Stimulated activated CD8-positive, alpha-beta memory T cell treated with anti-CD3 and anti-CD28 coated beads, Interleukin-4, amount 100 ng/mL, for 1 hour (primary cell): ENCODE measurements at places on chromosomes 5 and 9.

DNA sequence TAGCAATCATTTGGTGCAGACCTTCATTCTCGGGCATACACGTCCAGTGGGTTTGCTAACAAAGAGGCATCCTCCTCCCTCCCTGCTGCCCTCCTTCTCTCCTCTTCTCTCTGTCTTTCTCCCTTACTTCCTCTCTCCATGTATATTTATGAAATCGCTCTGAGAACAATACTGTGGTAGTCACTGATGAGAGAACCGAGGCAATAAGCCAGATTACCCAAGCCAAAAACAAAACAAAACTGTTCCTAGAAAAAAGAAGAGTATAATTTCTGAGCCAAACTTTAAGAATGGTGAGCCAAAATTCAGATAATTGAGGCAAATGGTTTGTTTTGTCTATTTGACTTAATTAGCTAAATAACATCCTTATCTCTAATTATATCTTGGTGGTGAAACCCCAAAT lies 15.8 kb upstream of the HMHB1 start:
- DNase-seq, result no peak

GRCh38 chr9:128339761-128340690 lies at the start of gene SLC27A4:
Gene SLC27A4 (plus strand): TSS chr9:128340527. CDS start chr9:128343133, 2,606 bp downstream.
- peak; percentile 31 for DNase-seq

DNA sequence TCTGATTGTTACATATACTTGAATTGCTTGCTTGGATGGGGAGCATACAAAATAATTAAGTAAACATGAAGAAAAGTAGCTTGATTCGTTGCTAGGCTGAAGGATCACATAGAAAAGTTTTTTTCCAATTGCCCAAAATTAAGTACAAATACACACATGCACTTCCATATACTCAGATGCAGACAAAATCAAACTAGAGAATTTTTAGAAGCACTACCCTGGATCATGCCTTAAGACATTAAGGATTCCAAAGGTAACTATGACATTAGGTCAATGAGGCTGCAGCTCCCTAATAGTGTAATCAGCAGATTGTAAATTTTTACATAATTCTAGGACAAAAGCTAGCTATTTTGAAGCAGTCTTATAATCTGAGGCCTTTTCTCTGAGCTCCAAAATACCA lies 216.9 kb upstream of the TMEM161B start:
- DNase-seq, result no peak

DNA sequence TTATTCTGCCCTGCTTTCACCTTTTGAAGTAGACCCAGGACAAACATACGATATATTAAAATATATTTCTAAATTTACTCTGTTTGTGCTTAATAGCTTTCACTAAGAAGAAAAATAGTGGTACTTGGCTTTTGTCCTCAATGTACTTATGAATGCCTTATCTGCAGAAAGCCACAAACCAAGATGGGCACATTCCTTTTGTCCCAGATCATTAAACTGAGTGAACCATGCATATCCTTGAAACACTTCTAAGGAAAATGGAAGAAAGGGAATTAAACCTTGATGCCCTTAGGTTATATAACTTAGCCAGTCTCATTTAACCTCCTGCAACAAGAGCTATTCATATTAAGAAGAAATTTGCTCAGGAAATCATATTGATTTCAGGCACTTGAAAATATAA lies 553.8 kb upstream of the CDH9 start:
- no peak for DNase-seq

GRCh38 chr5:73901455-73901854 lies 275.5 kb downstream of the ARHGEF28 start:
- no peak for DNase-seq

DNA sequence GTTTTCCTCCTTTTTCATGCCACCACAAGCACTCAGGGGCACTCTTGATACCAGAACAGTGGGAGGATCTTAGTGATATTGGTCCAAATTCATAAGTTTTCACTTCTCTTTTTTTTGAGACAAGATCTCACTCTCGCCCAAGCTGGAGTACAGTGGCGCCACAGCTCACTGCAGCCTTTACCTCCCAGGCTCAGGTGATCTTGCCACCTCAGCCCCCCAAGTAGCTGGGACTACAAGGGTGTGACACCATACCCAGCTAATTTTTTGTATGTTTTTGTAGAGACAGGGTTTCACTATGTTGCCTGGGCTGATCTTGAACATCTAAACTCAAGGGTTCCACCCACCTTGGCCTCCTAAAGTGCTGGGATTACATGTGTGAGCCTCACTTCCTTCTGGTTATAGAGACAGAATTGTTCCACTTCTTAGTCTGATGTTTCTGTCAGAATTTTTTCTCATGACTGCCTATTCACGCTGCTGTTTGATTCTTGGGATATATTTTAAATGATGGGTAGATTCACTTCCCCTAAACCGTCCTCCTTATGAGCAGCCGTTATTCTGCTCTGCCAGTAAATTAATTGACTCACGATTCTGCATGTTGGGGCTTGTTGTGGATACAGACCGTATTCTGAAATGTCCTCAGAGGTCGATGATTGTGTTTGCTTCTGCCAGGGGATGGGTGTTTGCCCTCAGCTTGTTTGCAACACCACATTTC lies 30.8 kb downstream of the MTAP start:
- DNase-seq, result no peak

DNA sequence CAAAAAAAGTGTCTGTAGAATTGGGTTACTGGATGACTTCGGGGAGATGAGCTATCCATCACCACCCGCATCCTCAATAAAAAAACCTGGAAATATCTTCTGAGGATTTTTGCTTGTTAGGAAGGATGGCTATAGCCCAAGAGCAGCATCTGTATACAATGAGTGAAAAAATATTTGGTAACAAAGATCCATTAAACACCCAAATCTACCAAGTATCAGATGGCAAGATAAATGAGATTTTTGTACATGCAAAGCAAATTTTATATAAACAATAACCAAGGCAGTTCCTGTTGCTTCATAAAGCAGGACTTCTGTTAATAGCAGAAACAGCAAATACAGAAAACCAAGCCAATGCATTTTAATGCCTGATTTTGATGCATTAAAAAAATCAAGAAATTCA lies 166.6 kb downstream of the SLC28A3 start:
- no peak for DNase-seq

DNA sequence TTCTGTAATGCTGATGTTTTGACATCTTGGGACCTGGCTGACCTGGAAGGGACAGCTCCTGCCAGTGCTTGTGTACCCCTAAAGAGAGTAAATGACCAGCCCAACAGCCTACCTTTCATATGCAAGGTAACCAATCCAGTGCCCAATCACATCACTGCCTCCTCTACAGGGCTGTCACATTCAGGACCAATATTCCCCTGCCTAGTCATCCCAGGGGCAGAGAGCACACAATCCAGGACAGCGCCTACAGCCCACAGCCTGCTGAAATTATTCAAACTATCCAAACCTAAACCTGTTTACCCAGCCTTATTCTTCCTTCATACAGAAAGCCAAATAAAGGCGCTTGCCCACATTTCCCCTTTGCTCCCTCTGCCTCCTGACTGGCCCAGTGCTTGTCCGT lies 284.1 kb downstream of the CTNND2 start:
- no peak for DNase-seq

GRCh38 chr5:57937025-57937424 lies 454.4 kb upstream of the ACTBL2 start:
- no peak for DNase-seq

DNA sequence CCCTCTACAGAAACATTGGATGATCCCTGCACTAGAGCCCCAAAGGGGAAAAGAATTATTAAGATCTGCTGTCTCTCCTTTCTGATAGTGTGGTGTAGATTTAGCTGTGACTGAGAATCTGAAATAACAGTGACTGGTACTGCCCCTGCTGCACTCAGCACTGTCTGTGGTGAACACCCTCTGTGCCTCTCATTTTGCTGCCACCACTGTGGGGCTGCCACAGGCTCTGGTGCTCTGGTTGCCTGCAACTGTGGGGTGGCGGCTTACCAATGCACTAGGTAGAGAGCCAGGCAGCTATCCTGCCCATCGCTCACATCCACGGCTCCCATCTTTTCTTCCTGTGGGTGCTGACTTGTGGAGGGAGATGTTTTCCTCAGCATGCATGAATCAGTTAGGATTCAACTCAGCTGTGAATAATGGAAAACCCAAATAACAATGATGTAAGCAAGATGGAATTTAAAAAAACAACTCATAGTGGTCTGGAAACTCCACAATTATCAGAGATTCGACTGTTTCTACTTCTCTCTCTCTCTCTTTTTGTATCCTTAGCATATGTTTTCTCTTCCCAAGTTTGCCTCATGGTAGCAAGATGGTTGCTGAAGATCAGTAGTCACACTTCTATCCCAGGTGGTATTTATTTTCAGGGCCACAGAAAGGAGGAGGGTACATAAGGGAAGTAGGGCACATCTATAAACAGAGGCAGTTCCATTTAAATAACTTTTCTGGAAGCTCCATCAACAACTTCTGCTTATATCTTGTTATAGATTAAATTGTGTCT lies 99.8 kb upstream of the DAP start:
- DNase-seq, result no peak

- DNase-seq, result no peak
Observed at GRCh38 chr5:177471610-177472356, 1.7 kb downstream of the DBN1 start.

- DNase-seq, result no peak
Observed at GRCh38 chr5:74289691-74290090, 350.8 kb downstream of the ENC1 start.

- DNase-seq, result no peak
Observed at GRCh38 chr9:99274495-99274894, 52.4 kb downstream of the SEC61B start.

DNA sequence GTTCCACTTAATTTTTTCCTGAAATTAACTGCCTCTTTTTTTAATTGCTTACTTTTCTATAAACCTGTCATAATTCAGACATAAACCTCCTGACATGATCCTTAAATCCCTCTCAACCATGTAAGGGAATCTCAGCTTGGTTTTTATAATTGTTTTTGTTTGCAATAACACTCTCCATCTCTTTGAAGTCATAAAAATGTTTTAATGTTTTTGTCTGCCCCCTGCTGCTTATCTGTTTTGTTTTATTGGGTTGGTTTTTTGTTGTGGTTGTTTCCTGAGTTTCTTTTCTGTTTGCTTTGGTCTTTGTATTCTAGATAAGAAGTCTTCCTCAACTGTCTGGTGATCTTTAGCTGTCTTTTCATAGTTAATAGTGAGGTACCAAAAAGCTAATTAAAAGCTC lies 142.0 kb downstream of the CDH6 start:
- no peak for DNase-seq

DNA sequence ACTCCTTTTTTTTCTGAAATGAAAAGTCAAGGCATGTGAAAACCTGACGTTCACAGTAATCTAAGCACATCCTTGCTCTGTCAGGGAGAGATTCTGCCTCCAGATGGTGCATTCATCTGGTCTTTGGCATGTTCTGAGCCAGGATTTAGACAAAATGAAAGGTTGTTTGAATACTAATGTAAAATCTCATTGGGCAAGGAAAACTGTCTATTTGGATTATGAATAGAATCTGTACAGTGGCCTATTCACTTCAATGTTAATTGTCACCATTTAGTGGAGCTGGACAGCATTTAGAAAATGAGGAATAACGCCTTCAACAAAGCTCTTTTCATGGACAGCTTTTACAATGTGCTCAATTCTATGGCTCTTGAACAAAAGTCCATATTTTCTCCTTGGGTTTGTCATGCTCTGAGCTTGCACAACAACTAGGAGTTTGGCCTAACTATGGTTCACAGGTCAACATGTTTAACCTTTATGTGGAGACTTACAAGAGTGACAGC lies 28.9 kb downstream of the ARHGEF28 start:
- no peak for DNase-seq

DNA sequence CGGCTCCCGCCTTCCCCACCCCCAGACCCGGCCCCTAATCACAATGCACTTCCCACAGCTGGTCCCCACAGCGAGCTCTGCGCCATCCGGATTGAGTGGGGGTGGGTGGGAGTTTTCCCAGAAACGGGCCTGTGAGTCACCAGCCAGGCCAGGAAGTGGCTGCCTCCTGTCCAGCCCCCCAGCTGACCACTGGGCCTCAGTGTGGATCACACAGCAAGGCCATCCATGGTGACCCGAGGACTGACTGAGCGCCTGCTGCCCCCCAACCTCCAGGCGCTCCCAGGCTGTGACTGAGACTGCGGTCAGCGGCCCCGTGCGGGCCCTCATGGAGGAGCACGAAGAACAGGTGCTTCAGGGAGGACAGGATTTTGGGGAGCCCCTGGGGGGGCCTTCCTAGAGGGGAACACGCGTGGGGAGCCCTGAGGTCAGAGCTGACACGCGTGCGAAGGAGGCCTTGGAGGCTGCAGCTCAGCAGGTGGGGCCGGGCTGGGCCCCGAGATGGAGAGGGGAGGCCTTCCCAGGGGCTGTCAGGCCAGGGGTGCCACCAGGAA lies 48.3 kb upstream of the EGFL7 start:
- DNase-seq, result no peak

- no peak for DNase-seq
Observed at GRCh38 chr5:113271745-113272454, 162.9 kb downstream of the TSSK1B start.

DNA sequence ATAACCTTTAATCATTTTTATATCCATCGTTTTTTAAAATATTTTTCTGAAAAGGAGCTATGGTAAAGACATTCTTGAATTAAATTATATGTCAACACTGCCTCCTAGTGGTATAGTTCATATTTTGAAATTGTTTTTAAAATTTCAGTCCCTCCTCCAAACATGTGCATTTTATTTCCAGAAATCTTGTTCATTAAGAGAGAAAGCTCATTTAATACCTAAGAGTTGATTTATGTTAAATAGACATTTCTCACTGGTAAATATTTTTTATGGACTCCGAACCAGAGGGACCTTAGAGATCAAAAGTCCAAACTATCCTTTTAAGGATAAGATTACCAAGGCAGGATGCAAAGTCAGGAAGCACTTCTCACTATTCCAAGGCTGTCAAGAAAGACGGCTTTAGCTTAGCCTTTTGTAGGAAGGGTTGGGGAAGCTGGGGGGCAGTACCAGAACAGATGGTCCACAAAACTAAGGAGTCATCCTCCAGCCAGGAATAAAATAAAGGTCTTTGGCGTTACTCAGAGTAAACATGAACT lies 21.6 kb downstream of the BHMT start:
- DNase-seq, result no peak

- no peak for DNase-seq
Observed at GRCh38 chr9:33923998-33924701, 107.2 kb downstream of the UBE2R2 start.

DNA sequence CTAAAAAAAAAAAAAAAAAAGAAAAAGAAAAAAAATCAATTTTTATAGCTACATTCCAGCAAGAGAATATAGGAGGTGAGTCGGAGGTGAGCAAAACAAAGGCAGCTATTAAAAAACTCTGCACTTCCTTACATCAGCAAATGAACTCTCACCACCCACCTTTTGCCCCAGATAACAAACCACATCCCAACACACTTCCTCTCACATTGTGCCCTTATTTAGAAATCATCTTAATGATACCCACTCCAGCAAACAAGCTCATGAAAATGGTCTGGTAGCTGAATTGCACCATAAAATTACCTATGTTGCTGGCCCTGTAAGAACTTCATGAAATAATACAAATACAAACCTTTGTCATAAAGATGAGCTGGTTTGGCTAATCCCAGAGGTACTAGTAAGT lies 82.9 kb downstream of the CEMIP2 start:
- peak; percentile 2 for DNase-seq
